ENCODE measurements at places on chromosomes 4 and X.

DNA sequence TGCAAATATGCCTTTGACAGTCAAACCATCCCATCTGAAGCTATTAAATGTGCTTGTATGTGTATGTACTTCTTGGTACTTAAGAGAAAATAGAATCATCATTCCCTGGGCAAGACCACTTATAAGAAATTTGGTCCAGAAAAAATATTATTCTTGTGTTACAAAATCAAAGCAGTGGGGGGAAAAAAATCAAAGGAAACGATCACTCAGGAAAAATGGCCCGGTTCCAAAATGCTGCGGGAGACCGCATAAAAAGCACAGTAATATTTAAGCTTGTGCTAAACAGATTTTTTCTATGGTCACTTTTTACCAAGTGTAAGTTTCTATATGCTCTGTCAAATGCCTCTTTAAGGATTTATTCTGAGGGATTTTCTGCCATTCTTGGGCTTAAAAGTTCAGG lies 36.1 kb downstream of the RAI2 start:
- no peak for DNase-seq

DNA sequence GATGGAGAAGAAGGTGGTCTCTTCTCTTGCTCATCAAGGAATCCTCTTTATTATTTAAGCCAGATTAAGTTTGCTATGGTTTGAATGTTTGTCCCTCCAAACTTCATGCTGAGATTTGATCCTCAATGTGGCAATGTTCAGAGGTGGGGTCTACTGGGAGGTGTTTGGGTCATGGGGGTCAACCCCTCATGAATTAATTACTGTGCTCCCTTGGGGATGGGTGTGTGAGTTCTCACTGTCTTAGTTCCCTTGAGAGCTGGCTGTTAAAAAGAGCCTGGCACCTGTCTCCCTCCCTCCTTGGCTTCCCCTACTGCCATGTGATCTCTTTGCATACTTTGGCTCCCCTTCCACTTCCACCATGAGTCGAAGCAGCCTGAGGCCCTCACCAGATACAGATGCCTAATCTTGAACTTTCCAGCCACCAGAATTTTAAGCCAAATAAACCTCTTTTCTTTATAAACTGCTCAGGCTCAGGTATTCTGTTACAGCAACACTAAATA lies 36.0 kb upstream of the CD38 start:
- DNase-seq = no peak

- peak; percentile 22 for DNase-seq
These were observed 201.4 kb downstream of the CCNG2 start for GRCh38 chr4:77358315-77358928.

DNA sequence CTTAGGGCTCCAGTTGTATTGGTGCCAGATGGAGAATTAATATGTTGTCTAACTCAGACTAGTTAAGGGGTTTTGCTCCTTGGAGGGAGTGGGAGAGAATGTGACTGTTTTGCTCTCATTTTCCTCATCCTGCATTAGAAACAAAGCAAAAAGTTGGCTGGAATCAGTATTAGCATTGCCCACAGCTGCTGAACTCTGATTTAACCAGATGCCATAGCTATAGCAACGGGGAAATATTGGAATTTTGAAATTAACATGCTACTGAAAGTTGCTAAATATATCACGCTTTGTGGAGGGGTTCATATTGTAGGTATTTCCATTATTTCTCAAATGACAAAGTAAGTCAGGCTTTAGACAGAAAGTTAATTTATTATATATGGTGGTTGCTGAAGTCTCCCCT lies 66.7 kb upstream of the EOLA2 start:
- no peak for DNase-seq

GRCh38 chr4:116702949-116703348 lies 382.4 kb downstream of the TRAM1L1 start:
- no peak for DNase-seq
